ENCODE measurements at places on chromosomes 3 and 15. TPM values are rescaled to one million over a fixed set of nuclear protein-coding genes. Genes with fewer than 3 reads are reported as not detected.

Gene AGBL1
- not detected for total RNA-seq

DNA sequence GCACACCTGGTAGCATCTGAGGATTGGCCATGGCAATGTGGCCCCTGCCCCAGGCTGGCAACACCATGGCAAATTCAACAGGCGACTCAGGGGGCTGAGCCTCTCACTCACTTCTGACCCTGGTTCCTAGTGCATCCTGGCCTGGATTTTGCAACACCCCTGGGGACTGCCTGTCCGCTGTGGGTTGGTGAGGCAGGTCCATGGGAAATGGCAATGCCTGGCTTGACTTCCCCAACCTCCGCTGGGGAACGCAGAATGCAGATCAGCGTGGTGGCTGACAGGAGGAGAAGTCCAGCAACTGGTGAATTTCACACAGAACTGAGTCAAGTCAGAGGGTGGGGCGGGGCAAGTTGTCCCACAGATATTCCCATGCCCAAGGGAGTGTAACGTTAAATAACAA lies 3.9 kb upstream of the PSTPIP1 start:
- no peak for DNase-seq

Gene CCNL1
- 94.9 TPM for total RNA-seq

Gene SERINC4
- 0.11 TPM for total RNA-seq

Gene PLA2G4D
- not detected for total RNA-seq

GRCh38 chr3:65595222-65596028 lies 443.3 kb downstream of the MAGI1 start:
- no peak for DNase-seq

Gene RBP2
- not detected for total RNA-seq

Gene CD86
- 0.15 TPM for total RNA-seq

GRCh38 chr15:98812716-98813446 lies 164.5 kb downstream of the IGF1R start:
- no peak for DNase-seq

GRCh38 chr3:44555723-44556122 lies 730 bp downstream of the ZKSCAN7 start:
- DNase-seq = no peak

DNA sequence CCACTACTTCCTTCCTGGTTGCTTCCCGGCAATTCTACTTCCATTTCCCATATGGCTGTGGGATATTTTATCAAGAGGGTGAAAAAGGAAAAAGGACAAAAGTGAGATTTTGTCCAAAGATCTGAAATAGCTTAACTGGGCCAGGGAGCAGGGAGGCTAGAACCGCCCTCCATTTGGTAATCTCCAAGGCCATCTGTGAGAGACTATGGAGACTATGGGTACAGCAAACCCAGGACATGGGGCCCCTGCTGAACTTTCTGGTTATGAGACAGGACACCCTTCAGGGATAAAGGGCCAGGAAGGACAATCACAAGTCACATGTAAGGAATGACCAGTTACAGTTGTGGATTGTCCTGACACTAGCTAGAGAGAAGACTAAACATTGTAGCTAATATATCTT lies 24.3 kb downstream of the ZSCAN2 start:
- DNase-seq = no peak

Gene TMEM45A
- 24.5 TPM for total RNA-seq

GRCh38 chr3:49724586-49724985 lies 835 bp upstream of the GMPPB start:
- DNase-seq = no peak

Gene C2CD4A
- not detected for total RNA-seq

- DNase-seq = no peak
Measured at GRCh38 chr3:127691489-127691888, 18.7 kb downstream of the ABTB1 start.
